Body of pancreas (tissue), 4 donors: ENCODE measurements at places on chromosomes 4 and X. TPM values are rescaled to one million over a fixed set of nuclear protein-coding genes. Genes with fewer than 3 reads are reported as not detected.

DNA sequence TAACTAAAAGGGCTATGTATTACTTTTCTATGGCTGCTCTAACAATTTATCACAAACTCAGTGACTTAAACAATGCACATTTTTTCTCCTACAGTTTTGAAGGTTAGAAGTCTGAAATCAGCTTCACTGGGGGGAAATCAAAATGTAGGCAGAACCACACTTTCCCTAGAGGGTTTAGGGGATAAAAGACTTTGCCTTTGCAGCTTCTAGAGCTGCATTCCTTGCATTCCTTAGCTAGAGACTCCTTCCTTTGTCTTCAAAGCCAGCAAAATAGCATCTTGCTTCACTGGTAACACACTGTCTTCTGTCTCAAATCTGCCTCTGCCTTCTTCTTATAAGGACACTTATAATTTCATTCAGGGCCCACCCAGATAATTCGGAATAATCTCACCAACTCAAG lies 152.4 kb upstream of the SPIN4 start:
- no peak for DNase-seq

GRCh38 chr4:107552306-107552705 lies 167.7 kb downstream of the PAPSS1 start:
- no peak for DNase-seq

GRCh38 chrX:77160301-77160700 lies 286.9 kb upstream of the FGF16 start:
- no peak for DNase-seq

GRCh38 chr4:160020804-160021203 lies 917.9 kb downstream of the RAPGEF2 start:
- DNase-seq, result no peak

DNA sequence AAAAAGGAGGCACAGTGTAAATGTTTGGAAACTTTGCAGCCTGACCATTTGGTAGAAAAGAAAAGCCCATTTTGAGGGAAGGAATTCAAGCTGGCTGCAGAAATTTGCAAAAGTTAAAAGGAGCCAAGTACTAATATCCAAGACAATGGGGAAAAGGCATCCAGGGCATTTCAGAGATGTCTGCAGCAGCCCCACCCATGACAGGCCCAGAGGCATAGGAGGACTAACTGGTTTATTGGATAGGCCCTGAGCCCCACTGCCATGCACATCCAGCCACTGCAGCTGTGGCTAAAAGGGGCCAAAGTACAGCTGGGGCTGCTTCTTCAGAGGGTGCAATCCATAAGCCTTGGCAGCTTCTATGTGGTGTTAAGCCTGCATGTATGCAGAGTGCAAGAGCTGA lies 104.9 kb downstream of the HS3ST1 start:
- no peak for DNase-seq

The UCP1 gene
- total RNA-seq, result not detected

The PDLIM5 gene
- 70.3 TPM for total RNA-seq

GRCh38 chrX:11867610-11868345 lies 109.7 kb downstream of the MSL3 start:
- no peak for DNase-seq

DNA sequence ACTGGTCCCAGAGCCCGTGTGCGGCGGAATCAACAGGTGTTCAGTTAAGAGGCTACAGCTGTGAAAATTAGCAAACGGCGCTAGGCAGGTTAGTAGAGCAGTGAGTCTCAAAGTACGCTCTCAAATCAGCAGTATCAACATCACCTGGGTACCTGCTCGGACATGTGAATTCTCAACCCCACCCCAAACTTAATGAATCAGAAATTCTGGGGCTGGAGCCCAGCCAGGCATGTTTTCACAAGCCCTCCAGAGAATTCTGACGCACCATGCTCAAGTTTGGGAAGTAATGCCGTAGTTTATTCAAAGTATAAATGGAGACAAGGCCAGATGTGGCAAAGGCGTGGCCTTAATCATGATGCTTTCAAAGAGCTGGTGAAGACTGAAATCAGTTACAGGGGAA lies 58.2 kb upstream of the PTCHD1 start:
- no peak for DNase-seq

DNA sequence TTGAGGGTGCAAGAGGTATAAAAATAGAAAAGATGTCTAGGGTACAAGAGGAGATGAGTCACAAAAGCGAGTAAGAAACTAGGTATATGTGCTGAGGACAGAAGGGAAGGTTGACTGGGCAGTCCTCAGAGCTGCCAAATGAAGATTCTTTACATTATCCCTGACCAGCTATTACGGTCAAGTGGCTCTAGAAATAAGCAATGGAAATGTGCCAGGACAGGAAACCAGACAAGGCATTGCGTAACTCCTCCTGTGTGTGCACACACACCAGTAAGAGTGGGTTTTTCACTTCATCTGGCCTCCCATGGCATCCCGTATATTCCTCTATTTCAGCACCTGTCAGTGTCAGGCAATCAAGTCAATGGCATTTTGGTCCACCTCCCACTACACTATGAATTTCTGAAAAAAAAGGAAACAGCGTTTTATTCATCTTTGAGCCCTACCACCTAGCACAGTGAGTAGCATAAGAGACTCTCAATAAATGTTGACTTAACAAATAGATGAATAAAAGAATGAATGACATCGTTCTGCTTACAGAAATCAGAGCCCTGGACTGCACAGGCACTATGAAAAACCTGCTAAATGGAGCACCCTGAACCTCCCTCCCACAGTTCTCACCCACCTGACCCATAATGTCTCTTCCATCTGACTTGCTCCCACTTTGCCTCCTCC lies 62.6 kb upstream of the KLF3 start:
- peak; percentile 41 for DNase-seq

DNA sequence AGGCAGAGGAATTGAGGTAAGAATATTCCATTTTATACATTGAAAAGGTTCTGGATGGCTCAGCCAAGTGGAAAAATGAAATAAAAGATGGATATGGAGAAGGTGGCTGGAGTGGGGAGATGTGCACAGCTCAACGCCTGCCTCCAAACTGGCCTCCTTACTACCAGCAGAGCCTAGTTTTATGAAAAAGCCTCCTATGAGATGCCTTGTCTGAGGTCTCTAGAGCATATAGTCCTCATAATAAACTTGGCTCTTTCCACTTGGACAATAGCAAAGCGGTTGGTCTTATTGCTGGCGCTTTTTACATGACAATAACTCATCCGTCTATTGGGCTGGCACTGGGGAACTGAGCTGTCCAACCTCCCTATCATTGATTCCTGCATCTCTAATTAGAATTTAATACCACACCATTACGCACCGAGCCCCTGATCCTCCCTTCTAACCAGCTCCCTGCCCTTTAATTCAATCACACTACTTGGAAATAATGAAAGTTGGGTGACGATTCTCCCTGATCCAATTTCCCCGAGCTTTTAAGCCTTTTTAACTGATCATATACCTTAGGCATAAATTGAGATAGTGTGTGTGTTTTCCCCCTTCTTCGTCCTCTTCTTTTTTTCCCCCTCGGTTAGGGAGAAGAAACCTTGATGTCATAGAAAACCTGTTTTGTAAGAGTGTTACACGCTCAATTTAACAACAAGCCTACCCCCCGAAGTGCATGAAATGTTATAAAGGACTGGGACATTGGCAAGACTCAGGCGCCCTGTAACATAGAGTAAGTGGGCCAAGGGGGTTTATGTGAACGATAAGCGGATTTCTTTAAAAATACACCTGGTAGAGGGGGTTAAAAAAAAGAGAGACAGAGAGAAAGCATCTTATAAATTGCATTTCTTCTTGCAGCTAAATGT lies at the start of gene PHOX2B:
Gene PHOX2B, minus strand, starts transcription at position 155 of the 905 bp plus-strand sequence. Its CDS starts 115 bp downstream, at position 40.
- DNase-seq, result no peak
